ENCODE measurements at places on chromosomes 5 and 9.

DNA sequence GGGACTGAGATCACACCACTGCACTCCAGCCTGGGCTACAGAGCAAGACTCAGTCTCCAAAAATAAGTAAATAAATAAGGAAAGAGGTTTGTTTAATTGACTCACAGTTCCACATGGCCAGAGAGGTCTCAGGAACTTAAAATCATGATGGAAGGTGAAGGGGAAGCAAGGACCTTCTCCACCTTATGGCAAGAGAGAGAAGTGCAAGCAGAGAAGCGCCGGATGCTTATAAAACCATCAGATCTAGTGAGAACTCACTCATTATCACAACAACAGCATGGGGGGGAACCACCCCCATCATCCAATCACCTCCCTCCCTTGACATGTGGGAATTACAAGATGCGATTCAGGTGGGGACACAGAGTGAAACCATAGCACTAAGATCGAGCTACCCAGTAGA, 22.8 kb upstream of the RGMB start:
- no peak for DNase-seq

GRCh38 chr5:54834121-54834842, 151.1 kb downstream of the ESM1 start:
- no peak for DNase-seq

- peak; percentile 97 for DNase-seq
Measured at GRCh38 chr5:156391139-156391538, 64.2 kb downstream of the SGCD start.

- DNase-seq: no peak
Measured at GRCh38 chr5:16271851-16272250, 92.3 kb upstream of the MARCHF11 start.

GRCh38 chr5:127076315-127077129, 3.2 kb upstream of the C5orf63 start:
- peak; percentile 53 for DNase-seq

DNA sequence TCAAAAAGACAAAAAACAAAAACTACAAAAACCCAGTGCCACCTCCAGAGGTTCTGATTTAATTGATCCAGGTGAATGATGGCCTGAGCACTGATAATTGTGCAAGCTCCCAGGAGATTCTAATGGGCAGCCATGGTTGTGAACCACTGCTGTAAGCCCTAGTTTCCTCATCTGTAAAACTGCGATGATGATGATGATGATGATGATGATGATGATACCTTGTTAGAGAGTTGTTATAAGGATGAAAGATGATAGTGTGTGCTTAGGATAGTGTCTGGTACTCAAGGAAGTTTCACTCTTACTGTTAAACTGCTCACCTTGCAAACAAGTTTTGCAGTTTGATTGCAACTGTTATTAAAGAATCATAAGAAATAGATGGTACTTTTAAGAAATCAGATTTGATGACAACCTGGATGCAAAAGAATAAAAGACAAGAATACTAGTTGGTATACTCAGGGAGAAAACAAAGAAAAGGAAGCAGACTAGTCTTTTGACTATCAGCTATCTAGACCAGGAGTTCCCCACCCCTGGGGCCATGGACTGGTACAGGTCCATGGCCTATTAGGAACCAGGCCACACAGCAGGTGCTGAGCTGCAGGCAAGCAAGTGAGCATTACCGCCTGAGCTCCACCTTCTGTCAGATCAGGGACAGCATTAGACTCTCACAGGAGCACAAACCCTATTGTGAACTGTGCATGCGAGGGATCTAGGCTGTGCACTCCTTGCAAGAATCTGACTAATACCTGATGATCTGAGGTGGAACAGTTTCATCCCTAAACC, 98.0 kb downstream of the OR2K2 start:
- DNase-seq: no peak

DNA sequence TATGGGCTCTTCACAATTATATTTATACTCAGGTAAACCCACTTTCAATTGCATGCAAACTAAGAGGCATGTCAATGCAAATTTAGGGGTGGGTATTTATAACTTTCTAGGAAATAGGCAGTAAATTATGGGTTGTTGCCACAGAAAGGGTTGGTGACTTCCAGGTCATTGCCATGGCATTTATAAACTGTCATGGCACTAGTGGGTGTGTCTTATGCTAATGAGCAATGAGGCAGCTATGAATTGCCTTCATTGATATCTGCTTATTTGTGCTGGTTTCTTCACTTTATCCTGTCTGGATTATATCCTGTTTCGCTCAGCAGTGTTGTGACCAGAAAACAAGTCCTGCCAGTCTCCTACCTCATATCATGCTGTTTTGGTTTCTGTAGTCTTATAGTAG, 597.3 kb upstream of the DAB2 start:
- DNase-seq: no peak

GRCh38 chr5:80915716-80916115, 44.4 kb upstream of the RASGRF2 start:
- no peak for DNase-seq

DNA sequence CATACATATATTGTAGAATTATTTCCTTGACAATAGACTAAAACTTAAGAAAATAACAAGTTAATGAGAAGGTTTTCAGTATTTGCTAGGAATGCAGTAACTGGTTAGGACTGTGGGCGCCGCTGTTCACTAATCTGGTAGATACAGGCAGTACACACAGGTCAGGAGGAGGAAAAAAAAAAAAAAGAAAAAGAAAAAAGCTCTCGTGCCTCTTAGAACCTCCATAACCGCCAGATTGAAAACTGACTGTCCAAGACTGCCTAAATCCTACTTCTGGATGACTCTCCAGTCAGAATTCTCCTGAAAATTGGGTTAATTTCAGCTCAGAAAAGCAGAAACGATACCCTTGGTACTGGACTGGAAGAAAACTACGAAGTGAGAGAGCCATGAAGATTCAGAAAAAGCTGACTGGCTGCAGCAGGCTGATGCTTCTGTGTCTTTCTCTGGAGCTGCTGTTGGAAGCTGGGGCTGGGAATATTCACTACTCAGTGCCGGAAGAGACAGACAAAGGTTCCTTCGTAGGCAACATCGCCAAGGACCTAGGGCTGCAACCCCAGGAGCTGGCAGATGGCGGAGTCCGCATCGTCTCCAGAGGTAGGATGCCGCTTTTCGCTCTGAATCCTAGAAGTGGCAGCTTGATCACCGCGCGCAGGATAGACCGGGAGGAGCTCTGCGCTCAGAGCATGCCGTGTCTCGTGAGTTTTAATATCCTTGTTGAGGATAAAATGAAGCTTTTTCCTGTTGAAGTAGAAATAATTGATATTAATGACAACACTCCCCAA, at the start of gene PCDHGA1:
TSS of gene PCDHGA1 (plus strand) at position 216 of the 782 bp plus-strand sequence.
- DNase-seq: peak; percentile 67

- peak; percentile 18 for DNase-seq
Measured at GRCh38 chr9:20208961-20209371, 413.3 kb downstream of the MLLT3 start.

DNA sequence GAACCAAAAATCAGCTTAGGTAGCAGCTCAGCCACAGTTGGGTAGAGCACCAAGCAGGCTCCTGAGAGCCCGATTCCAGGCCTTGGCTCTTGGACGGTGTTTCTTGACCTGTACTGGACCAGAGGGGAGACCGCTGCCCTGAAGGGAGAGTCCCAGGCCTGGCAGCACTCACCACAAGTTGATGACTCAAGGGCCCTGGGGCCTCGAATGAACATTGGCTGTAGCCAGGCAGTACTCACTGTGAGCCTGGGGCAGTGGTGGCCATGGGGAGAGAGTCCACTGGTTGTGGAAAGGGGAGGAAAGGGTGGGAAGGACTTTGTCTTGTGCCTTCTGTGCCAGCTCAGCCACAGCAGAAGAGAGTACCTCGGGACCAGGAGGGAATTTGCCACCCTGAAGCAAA, 166.1 kb downstream of the EDIL3 start:
- DNase-seq: no peak

DNA sequence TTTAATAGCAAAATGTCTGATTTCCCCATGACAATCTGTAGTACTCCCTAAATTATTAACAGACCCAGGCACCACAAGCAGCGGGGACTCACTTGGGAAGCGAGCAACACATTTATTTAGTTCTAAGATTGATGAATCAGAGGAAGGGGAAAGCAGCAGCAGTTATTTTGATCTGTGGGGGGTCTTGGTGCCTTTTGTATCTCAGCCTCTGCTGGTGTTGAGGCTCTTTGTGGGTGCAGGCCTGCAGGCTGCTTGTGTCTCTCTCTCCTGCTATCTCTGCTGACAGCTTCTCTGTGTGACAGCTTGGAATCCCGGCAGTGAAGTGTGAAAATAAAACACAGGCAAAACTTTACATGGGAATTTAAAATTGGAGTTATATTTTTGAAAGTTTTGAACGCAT, 878.2 kb upstream of the DMAC1 start:
- DNase-seq: no peak

DNA sequence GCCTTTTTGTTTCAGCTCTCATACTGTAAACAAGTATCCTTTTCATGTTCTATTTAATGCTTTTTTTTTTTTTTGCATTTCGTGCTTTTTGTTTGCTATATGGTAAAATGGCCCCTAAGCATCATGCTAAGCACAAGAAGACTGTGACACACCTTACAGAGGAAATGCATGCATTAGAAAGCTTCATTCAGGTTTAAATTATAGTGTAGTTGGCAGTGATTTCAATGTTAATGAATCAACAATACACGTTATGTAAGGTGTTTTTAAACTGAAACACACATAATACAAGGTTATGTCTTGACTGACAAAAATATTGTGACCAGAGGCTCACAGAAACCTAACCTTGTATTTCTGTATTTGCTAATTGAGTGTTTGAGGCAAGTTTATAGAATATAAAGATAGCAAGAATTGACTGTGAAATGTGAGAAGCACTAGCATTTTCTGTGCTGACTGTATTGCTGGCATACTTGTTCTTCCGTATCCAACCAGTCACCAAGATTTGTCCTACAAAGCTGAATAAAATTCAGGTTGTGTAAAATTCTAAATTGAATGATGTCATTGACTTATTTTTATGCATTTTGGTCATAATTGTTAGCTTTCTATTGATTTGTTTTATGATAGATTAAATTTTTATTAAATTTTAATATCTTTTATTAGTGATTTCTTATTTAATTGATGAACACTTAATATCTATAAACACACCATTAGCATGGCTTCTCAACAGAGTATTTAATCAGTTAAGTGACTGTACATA, 4.1 kb downstream of the CFAP95 start:
- no peak for DNase-seq

DNA sequence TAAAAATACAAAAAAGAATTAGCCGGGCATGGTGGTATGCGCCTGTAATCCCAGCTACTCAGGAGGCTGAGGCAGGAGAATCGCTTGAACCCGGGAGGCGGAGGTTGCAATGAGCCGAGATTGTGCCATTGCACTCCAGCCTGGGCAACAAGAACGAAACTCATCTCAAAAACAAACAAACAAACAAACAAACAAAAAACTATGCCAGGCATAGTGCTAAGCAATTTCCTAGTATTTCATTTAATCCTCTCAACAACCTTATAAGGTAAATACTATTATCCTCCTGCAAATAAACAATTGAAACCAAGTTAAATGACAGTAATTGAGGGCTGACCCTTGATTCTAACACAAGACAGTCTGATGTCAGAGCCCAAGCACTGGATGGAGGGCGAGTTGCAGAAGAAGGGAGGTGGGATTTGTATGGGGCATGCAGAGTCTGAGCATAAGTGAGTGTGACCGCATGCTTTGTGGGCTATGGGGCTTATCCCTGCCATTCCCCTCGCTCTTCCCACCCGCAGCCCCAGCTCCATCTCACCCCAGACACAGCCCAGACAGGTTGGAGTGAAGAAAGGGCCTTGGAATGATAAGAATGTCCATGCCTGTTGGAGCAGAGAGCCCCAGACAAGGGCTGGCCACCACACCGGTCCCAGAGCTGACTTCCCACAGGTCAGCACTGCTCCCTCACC, 24.3 kb upstream of the RPS14 start:
- DNase-seq: no peak

DNA sequence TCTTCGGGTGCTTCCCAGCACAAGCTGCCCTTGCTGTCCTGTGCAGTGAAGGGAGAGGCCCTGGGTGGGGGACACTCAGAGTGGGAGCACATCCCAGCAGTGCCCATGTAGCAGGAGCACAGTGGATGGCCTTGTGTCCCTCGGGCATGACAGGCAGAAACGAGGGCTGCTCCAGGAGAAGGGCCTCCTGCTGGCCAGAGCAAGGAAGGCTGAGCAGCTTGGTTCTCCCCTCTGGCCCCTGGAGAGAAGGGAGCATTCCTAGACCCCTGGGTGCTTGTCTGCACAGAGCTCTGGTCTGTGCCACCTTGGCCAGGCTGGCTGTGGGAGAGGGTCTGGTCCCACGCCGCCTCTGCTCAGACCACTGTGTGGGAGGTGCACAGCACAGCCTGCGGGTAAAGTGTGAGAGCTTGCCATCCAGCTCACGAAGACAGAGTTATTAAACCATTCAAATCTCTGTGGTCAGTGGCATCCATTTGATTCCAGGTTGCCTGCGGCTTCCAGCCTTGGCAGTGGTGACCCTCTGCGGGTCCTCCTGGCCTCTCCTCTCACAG, 18.3 kb downstream of the FBXW5 start:
- DNase-seq: no peak

DNA sequence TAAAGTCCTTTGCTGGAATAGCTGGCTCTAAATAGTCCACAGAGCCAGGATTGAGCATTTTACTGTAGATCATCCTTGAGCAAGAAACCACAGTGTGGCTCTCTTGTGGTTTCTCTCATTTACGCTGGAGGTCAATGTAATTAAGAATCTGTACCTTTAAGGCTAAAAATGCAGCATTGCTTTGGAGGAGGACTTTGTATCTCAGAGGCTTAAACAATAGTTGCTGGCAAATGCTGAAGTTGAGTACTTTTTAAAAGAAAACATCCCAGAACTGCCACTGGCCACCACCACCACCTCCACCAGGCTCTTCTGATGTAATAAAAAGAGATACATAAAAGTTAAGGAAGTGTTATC, 177.3 kb upstream of the ADAMTSL1 start:
- no peak for DNase-seq

- DNase-seq: no peak
Measured at GRCh38 chr9:94526271-94526670, 28.6 kb upstream of the PCAT7 start.

DNA sequence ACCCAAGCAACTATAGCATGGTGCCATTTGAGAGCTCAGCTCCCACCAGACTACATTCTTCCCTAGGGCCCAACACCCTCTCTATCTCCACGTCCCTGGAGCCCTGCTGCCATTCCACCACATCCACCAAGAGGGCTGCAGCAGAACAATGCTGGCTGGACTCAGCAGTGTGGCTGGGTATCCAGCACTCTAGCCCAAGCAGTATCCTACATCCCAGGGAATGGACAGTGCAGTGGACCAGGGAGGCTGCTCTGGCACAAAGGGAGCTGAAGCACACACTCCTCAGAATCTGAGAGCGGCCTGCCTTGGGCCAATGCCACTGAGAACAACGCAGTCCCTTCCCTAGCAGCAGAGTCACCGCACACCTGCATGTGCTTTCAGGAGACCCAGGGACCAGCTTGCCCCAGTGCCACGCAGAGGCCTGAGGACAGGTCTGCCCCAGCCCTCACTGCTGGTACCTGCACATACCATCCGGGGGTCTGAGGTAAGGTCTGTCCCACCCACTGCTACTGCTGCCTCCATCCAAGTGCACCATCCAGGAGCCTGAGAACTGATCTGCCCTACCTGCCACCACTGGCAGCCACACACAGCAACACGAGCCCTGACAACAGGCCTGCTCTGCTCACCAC, 95.9 kb downstream of the ZDHHC21 start:
- DNase-seq: no peak

Data from fibroblast of villous mesenchyme (primary cell).